Renal cortical epithelial cell (primary cell): ENCODE measurements at places on chromosomes 3 and 15. TPM values are rescaled to one million over a fixed set of nuclear protein-coding genes. Genes with fewer than 3 reads are reported as not detected.

GRAMD2A gene
- 0.52 and 1.8 TPM in 2 replicates for total RNA-seq

MASP1 gene
- total RNA-seq, result 0.52 and 3.5 TPM in 2 replicates

COX17 gene
- 7.3 and 11.4 TPM in 2 replicates for total RNA-seq

ZNF80 gene
- not detected in 2 replicates for total RNA-seq

CPEB1 gene
- 0.20 and 0.35 TPM in 2 replicates for total RNA-seq

CCR5 gene
- total RNA-seq, result not detected in 2 replicates

TF gene
- under 0.01 TPM in 1 of 2 replicates, not detected in the other for total RNA-seq

TP63 gene
- under 0.01 and 0.52 TPM in 2 replicates for total RNA-seq

SH2D7 gene
- total RNA-seq, result not detected in 2 replicates

TIPARP gene
- total RNA-seq, result 70.8 and 90.6 TPM in 2 replicates

STRC gene
- total RNA-seq, result 0.05 TPM in 1 of 2 replicates, not detected in the other

SLC51B gene
- 0.15 TPM in 1 of 2 replicates, not detected in the other for total RNA-seq

FAM174B gene
- 8.7 and 11.9 TPM in 2 replicates for total RNA-seq

HCN4 gene
- total RNA-seq, result 0.52 and 0.94 TPM in 2 replicates

BCHE gene
- 1.9 and 3.5 TPM in 2 replicates for total RNA-seq

NANOGP8 gene
- total RNA-seq, result not detected in 2 replicates

TERC gene
- 16.7 and 685 TPM in 2 replicates for total RNA-seq

LTK gene
- 0.25 and 1.0 TPM in 2 replicates for total RNA-seq

BFSP2 gene
- not detected in 2 replicates for total RNA-seq

ASB14 gene
- 0.17 TPM in 1 of 2 replicates, not detected in the other for total RNA-seq

CCDC13 gene
- 0.17 and 2.8 TPM in 2 replicates for total RNA-seq

GOLGA6L7 gene
- total RNA-seq, result not detected in 2 replicates

MYO5C gene
- 17.2 and 18.3 TPM in 2 replicates for total RNA-seq

ZNF35 gene
- 26.4 and 28.0 TPM in 2 replicates for total RNA-seq

CCDC80 gene
- total RNA-seq, result 92.2 and 151 TPM in 2 replicates

CCRL2 gene
- not detected in 2 replicates for total RNA-seq

TRIM42 gene
- not detected in 2 replicates for total RNA-seq

GOLGA6D gene
- not detected in 2 replicates for total RNA-seq

STAB1 gene
- total RNA-seq, result 0.50 and 0.69 TPM in 2 replicates

OXTR gene
- total RNA-seq, result 1.2 and 6.9 TPM in 2 replicates

C3orf18 gene
- total RNA-seq, result 7.3 and 11.1 TPM in 2 replicates

GPR156 gene
- total RNA-seq, result 0.99 and 2.4 TPM in 2 replicates

OR5H2 gene
- total RNA-seq, result not detected in 2 replicates

STRIT1 gene
- total RNA-seq, result not detected in 2 replicates

COL6A5 gene
- total RNA-seq, result under 0.01 TPM in 1 of 2 replicates, not detected in the other

TMEM62 gene
- total RNA-seq, result 23.4 and 37.0 TPM in 2 replicates

A4GNT gene
- total RNA-seq, result not detected in 2 replicates
